ENCODE measurements at places on chromosomes 12 and 14.

GRCh38 chr14:37318938-37319337 lies 121.2 kb downstream of the MIPOL1 start:
- DNase-seq = no peak

DNA sequence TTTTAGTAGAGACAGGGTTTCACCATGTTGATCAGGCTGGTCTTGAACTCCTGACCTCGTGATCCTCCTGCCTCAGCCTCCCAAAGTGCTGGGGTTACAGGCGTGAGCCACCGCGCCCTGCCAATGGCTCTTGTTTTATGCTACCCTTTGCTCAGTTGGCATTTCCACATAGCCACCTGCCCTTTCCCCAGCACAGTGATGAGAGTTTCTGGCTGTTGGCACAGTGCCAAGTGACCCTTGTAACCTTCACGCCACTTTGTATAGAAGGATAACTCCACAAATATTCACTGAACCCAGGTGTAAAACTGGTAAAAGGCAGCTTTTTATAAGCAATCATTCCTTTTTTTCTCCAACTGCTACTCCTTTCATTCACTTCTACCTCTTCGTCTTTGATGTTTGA lies 18.5 kb upstream of the CCDC175 start:
- DNase-seq = no peak

- DNase-seq = no peak
Observed at GRCh38 chr12:47973870-47974269, 10.5 kb downstream of the TMEM106C start.

DNA sequence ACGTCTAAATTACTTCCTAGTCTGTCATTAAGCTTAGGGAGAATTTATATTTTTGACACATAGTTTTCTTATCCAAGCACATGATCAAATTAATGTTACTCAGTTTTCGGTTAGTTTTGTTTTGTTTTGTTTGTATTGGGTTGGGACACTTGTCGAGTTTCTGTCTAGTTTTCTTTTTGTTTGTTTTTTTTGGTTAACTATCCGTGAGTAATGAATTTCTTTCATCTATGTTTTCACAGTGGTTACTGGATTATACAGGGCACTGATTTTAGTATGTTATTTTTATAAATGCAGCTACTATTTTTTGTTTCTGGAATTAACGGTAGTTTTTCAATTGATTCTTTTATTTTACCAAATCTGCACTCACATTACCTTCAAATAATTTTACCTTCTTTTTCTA lies 2.7 kb downstream of the KLRF1 start:
- DNase-seq = no peak

GRCh38 chr14:82146846-82147245 lies 613.2 kb upstream of the SEL1L start:
- no peak for DNase-seq

DNA sequence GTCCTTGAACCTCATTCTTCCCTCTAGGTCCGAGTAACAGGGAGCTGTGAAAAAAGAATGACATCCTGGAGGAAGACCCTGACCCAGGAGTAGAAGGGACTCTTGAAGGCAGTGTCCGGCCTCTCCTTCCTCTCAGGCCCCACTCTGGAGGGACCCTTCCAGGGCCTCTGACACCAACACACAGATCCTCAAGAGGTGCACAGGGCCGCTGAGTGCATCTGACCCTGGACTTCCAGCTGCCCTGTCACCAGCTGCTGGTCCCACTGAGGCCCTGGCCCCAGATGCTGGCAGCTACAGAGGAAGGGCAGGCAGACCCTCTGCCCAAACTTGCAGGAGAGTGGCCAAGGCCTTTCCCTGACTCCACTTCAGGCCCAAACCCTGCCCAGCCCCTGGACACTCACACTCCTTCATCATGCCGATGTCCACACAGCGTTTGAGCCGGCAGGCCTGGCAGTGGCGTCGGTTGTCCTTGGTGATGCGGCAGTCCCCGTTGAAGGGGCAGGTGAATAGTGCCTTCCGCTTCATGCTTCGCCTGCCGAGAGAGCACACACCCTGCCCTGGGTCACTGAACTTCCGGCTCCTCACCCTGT lies 40.1 kb downstream of the VDR start:
- no peak for DNase-seq

DNA sequence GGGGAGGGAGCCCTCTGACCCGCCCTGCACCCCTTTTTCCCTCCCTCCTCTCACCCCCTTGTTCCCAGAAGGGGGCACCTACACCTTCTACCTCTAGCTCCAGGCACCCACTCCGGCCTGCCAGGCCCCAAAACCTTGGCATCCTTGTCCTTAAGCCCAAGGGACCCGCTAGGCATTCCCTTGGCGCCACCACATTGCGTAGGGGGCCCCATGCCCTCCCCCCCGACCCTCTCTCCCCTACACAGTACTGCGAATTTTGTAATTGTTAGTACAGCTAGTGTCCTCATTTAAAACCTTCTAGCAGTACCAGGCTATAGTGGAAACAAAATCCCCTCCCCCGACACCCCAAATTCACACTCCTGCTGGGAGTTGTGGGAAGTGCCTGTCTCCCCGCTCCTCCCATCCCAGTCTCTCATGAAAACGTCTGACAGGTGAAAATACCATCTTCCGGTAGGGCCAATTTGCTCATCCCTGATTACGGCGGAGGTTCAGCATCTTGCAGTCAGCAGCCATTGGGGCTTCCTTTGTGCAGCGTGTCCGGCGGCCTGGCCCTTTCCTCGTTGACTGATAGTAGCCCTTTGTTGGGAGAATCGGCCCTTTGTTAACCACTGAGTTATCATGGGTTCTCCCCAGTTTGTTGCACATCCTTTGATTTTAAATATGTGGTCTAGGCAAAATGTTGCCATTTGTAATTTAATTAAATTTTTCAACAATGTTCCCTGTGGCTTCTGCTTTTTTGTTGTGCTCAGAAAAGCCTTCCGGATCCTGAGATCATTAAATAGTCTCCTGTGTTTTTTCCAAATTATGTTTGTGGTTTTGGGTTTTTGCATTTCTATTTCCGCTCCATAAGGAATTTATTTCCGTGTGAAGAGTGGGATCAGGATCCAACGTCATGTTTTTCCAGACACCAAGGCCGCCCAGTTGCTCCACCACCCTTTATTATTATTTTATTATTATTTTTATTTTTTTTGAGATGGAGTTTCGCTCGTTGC lies 7.9 kb upstream of the CEP170B start:
- DNase-seq = no peak

DNA sequence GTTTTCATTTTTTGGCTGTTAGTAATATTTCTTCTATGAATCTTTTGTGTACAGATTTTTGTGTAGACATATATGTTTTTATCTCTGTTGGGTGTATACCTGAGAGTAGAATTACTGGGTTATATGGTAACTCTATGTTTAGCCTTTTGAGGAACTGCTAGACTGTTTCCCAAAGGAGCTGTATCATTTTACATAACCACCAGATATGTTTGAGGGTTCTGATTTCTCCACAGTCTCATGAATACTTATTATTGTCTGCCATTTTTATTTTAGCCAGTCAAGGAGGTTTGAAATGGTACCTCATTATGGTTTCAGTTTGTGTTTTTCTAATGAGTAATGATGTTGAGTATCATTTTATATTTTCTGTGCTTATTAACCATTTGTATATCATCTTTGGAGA lies 1.9 kb downstream of the PCNX4 start:
- peak; percentile 29 for DNase-seq

GRCh38 chr12:119783787-119784186 lies 93.3 kb downstream of the CIT start:
- DNase-seq = no peak

DNA sequence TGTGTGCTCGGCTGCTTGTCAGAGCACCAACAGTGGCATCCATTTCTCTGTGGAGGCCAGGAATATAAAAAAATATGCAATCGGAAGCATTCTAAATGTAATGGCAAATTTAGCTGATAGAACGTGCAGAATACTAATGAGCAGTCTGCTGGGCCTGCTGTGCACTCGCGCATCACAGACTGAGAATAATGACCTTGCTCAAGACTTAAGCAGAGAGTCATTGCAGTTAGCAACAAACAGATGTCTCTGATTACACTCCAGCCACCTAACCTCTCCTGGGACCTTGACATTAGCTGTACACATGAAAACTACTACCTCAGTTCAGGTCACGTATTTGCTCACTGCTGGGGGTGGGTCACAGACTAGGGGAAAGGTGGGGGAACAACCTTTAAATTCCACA lies 269.2 kb upstream of the DAAM1 start:
- peak; percentile 47 for DNase-seq

DNA sequence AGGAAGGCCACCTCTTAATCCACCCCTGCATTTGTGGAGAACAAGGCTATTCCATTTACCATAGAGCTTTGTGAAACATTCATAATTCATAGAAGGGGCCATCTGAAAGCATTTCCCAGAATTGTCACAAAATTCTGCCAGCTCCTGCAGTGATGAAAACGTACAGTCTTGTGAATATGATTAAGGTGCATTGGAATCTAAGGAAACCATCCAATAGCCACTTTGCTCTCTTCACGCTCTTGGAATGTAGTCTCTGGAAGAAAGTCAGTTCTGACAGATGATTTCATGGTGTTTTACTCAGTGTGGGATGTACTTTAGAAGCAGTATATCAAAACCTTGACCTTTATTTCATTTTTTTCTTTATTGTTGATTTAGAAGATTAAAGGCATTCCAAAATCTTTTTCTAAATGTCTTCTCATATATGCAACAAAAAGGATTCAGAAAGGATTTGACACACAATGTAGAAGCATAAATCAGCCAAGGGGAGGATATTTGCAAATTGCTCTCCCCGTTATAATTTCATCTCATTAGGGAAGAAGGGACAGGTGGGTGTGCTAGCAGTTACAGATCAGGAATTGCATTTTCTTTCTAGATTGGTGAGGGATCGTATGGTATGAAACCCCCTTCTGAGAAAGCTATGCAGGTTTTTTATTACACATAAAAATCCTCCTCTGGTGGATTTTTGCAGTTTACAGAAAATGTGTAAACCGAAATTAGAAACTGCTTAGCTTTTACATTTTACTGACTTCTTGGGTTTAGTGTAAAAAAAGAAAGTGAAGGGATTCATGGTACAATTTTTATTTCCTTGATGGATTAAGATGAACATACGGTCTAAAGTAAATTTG lies 390.2 kb downstream of the LRIG3 start:
- DNase-seq = peak; percentile 98

- no peak for DNase-seq
Observed at GRCh38 chr14:61120576-61120975, 139.5 kb downstream of the SLC38A6 start.

GRCh38 chr12:129570796-129571400 lies 332.9 kb downstream of the TMEM132D start:
- peak; percentile 17 for DNase-seq

DNA sequence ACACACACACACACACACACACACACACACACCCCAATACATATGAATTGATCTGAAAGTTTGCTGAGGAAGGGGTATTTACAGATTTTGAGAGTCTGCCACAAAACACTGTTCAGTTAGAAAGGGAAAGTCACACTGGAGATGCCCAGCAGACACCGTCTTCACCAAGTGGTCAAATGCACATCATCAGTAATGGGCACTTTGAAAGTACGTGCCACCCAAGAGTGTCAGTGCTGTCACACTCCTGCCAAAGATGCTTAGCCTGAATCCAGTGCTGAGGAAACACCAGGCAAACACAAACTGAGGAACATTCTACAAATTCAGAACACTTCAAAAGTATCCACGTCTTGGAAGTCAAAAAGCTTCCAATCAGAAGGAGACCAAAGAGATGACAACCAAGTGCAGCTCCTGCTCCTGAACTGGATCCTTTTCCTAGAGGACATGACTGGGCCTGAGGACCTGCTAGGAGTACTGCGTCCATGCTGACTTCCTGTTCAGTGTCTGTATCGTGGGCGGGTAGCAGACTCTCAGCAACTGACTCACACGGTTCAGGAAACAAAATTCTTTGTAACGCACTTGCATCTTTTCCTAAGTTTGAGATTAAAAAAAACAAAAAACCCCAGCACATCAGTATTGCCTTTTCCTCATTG lies 18.6 kb downstream of the PSMC1 start:
- DNase-seq = peak; percentile 88

DNA sequence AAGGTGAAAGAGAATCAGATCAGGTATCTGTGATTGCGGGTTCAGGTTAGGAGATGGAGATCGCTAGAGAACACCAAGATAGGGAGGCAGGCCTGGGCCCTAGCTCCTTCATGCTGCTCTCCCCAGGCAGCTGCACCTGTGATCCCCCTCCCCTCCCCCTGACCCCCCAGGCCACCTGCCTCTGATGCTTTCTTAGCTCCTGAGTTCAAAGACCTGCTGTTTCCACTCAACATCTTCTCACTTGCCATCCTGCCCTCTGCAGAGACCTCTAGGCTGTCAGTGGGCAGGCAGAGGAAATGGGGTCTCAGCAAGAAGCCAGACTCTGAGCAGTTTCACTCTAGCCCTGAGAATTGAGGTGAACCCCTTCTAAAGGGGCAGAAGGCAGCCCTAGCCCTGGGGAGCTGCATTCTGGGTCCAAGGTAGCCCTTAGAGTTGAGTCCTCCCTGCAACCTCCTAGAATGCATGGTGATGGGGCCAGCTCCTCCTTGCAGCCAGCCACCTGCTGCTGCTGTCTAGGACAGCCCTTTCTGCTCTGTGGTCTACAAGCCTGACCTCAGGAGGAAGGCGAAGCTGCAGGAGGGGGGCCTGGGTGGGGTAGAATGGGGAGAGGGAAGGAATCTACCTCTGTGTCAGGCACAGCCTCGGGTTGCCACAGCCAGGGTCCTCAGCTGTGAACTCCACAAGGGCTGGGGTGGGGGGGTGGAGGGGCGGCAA lies 6.4 kb upstream of the SLC48A1 start:
- no peak for DNase-seq

- DNase-seq = peak; percentile 69
Observed at GRCh38 chr14:28494196-28494595, 272.4 kb upstream of the FOXG1 start.

DNA sequence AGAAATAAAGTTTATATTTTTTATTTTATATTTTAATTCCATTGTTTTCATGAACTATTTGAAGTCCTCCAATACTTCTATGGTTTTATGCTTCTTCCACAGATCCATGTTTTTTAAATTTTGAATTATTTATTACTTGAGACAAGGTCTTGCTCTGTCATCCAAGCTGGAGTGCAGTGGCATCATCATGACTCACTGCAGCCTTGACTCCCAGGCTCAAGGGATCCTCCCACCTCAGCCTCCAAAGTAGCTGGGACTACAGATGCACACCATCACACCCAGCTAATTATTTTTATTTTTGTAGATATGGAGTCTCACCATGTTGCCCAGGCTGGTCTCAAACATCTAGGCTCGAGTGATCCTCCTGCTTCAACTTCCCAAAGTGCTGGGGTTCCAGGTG lies 28.8 kb upstream of the DLGAP5 start:
- no peak for DNase-seq

DNA sequence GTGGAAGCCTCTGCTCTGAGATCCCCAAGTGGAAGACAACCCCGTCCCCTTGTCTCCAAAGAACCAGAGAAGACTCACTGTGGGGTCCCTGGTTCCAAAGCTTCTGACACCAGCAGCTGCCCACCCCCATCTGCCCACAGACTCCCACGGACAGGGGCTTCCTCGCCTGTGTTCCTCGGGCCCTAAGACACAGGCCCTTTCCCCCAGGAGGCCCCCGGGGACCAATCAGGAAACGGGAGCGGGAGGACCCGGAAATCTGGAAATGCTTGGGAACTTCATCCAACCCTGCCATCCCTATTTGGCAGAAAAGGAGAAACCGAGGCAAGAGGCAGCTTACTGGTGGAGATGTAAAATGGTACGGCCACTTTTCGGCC lies 113.1 kb downstream of the NCOR2 start:
- no peak for DNase-seq

- DNase-seq = no peak
Observed at GRCh38 chr14:93950948-93951634, 23.9 kb downstream of the FAM181A start.

GRCh38 chr12:109770104-109770860 lies 56.7 kb downstream of the FAM222A start:
- DNase-seq = no peak
